ENCODE measurements at places on chromosomes 5 and 9.

DNA sequence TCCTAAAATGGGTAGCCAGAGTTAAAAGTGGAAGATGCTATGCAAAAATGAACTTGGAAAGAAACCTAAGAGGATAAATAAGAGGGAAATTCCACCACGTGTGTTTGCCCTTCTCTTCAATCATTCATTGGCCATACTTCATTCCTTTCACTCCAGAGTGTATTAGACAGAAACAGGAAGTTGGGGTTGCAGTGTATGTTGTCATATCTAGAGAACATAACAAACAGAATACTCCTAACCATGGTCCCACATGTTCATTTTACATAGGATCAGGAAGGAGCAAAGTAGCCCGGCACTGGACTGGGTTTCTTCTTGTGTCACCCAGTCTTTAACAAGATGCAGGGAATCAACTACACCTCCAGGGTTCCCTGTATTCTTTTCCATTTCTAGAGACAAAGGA is 7.6 kb upstream of the GPBP1 start:
- peak; percentile 13 for DNase-seq

GRCh38 chr5:99019254-99019653 is 90.4 kb upstream of the CHD1 start:
- DNase-seq: no peak

GRCh38 chr5:171617817-171618591 is 167.6 kb upstream of the SMIM23 start:
- no peak for DNase-seq

DNA sequence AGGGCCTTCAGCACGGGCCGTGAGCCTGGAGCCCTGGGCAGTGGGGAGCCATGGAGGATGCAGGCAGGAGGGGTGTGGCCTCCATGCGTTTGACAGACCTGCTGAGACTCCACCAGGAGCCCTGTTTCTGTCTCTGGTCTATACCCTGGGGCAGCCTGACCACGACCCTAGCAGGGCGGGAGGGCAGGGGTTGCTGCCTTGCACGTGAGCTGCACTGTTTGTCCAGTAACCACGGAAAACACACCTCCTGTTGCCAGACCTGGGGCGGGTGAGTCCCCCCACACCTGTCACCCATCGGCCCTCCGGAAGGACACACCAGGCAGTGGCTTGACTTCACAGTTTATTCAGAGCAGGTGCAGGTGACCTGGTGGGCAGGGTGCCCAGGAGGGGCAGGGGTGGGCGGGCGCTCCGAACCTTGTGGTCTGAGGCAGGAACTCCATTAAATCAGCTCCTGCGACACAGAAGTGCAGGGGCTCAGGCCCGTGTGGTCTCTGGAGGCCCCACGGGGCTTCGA is 3.9 kb downstream of the LCN8 start:
- no peak for DNase-seq

- no peak for DNase-seq
Observed at GRCh38 chr5:5887833-5888232, 465.4 kb downstream of the ICE1 start.

GRCh38 chr9:12719431-12719830 is 26.2 kb downstream of the TYRP1 start:
- DNase-seq: peak; percentile 23

- no peak for DNase-seq
Observed at GRCh38 chr9:114721491-114722079, 39.6 kb upstream of the TEX48 start.

GRCh38 chr9:108663422-108663821 is 192.4 kb downstream of the ACTL7B start:
- DNase-seq: no peak
